ENCODE measurements at places on chromosomes 2 and 18.

DNA sequence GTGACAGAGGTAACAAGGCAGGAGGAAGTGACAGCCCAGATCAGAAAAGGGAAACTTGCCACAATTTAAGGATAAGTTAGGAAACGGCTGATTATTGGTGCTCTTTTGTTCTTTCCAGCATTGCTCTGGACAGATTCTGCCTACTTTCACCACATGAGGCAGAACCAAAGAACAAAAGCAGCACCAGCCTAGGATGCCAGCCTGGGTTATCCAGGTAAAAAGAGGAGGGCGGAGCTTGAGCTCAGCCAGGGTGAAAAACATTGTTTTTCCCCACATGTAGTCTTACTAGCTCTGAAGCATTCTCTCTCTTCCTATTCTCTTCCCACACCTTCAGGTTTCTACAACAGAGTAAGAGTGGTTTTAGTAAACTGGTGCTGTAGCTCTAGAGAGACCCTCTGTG lies 300.5 kb downstream of the TMX3 start:
- no peak for DNase-seq

- DNase-seq = no peak
Observed at GRCh38 chr2:26495705-26496297, 17.9 kb upstream of the OTOF start.

DNA sequence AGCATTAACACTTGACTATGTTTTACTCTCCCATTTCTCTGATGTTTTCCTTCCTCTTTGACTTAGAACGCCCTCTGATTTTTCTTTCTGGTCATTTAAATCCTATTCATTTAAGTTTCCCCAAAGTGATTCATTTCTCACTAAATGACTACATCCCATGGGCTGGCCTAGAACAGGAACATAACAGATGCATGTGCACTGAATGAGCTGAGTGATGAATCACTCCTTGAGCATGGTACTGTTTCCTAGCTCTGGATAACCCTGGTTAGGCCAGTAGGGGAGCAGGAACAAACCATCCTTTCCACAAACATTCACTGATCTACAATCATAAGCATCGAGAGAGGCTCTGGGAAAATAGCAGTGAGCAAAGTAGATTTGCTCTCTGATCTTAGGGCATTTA lies 221.9 kb upstream of the SETBP1 start:
- no peak for DNase-seq

DNA sequence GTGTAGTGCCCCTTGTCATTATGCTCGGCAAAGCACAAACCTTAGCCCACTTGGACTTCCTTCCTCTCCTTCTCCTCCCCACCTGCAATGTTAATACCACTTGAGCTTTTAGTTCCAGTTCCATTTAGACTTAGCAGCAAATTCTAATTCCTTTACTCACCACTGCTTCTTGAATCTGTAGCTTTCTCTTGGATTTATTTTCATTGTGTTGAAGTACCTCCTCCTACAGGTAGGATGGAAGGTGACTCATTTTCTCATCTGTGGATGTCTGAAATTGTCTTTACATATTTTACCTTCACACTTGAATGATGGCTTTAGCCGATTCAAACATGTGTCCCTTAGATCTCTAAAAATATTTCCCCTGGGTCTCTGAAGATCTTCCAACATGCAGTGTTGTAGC lies 32.8 kb upstream of the BIN1 start:
- DNase-seq = no peak

DNA sequence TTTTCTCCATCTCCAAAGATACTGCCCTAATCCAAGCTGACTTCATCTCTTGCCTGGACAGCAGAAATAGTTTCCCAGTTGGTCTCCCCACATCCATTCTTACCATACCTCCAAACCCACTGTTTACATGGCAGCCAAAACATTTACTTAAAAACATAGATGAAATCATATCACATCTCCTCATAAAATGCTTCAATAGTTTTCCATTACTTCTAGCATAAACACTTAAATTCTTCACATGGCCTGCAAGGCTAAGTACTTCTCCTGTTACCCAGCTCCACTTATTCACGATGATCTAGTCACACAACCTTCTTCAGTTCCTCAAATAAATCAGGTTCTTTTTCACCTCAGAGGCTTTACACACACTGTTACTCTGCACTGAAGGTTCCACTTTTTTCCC lies 185.8 kb upstream of the ACVR2A start:
- DNase-seq = no peak

DNA sequence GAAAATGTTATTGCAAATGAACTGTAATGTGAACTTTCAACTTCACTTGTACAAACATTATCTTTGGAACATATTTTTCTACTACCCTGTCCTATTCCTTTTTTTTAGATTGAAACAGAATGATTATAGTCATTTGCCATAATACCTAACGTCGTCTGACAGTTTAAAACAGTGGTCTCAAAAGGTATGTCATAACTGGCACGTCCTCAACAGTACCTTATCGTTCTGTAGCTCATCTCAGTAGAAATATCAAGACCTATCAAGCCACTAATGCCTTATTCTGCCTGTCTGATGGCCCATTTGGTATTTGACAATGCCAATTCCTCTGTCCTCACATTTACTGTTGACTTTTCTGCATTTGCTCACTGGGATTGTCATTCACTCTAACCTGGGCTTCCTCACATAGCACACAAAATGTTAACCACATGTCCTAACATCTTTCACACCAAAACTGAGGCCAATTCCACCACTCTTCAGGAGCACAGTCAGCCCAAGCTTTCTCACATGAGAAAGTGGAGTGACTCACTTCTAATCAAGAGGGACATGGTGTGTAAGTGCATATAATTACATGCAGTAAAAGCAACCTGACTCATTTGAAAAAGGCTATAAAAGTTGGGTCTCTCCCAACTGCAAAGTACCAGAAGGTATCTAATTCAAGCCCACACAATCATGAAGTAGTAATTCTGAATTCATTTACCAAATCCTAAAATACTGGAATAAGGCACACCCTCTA lies 34.8 kb downstream of the DNER start:
- DNase-seq = no peak

- DNase-seq = no peak
Observed at GRCh38 chr18:11654736-11655605, 34.1 kb upstream of the GNAL start.

DNA sequence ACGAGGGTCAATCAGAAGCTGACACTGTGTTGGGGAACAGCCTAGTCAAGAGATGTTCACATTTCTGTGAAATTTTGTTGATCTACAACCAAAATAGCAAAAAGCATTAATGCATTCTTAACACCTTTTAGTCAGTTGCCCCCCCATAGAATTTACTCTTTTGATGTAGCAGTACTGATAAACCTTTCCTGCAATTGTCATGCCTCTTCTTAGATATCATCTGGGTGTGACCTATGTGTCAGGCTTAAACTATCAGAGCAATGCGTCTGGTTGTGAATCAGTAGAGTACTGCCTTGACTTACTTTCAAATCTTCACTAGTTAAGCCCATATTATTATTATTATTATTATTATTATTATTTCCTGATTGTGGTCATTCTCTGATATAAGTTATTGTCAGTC lies 61.9 kb downstream of the GREB1L start:
- DNase-seq = no peak
